AG10803 (cell line): ENCODE measurements at places on chromosomes 1 and 21.

- DNase-seq: no peak
These were observed 23.7 kb downstream of the LRRC8B start for GRCh38 chr1:89548122-89548857.

GRCh38 chr1:181139631-181140061 lies 51.1 kb downstream of the IER5 start:
- DNase-seq: peak; percentile 71

GRCh38 chr1:14065486-14065885 lies 365.5 kb downstream of the PRDM2 start:
- DNase-seq: no peak

GRCh38 chr1:46002551-46003150 lies 129.8 kb downstream of the PIK3R3 start:
- no peak for DNase-seq

GRCh38 chr1:165858967-165859845 lies 31.8 kb downstream of the UCK2 start:
- peak; percentile 62 for DNase-seq

DNA sequence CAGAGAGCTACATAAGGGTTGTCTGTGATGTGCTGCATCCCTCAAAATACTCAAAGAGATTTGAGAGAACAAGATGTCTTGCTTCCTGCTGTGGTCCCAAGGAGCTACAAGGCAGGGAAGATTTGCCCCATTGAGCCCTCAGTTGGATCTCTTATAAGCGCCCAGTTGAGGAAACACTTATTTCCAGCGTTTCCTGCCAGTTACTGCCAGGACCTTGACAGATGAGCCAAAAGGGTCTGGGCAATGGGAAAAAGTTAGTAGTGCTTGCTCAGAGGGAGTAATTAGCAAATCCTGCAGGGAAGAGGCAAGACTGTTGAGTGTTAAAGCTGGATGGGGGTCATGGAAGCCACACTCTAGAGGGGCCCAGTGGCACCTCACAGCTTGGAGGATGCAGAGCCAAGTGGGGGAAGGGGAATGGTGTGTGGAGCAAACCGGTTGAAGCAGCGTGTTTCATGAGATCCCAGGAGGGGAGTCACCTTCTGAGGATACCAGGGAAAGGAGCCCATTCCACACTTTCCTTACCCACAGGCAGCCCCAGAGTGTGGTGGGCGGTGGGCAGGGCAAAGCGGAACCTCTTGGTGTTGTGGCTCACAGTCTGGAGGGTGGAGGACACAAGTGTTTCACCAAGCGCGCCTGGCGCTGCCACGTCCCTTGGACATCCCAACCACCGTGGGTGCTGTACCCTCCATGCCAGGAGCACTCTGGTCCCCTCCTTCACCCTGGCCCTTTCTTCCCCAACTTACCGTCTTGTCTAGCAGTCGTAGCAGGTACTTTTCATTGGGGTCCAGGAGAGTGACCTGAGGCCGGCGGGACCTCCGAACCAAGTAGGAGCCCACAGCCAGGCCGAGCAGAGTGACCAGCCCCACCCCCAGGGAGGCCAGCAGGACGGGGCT lies 805 bp downstream of the CYB5R1 start:
- no peak for DNase-seq

GRCh38 chr1:52162947-52163346 lies 21.1 kb downstream of the ZFYVE9 start:
- DNase-seq: no peak

GRCh38 chr1:162388615-162389014 lies 7.1 kb downstream of the C1orf226 start:
- DNase-seq: no peak

DNA sequence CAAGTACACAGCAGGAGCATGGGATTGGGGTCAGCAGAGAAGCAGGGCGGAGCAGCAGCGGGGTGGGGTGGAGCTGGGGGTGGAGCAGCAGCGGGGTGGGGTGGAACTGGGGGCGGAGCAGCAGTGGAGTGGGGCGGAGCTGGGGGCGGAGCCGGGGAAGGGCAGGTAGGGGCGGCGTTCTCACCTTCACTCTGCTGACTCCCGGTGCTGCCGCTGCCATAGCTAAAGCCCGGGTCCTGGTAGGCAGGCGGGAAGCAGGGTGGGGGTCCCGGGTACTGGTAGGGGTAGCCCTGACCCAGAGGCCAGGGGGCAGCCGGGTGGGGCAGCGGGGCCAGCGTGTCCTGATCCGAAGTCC lies 6.7 kb downstream of the TAS1R3 start:
- no peak for DNase-seq

DNA sequence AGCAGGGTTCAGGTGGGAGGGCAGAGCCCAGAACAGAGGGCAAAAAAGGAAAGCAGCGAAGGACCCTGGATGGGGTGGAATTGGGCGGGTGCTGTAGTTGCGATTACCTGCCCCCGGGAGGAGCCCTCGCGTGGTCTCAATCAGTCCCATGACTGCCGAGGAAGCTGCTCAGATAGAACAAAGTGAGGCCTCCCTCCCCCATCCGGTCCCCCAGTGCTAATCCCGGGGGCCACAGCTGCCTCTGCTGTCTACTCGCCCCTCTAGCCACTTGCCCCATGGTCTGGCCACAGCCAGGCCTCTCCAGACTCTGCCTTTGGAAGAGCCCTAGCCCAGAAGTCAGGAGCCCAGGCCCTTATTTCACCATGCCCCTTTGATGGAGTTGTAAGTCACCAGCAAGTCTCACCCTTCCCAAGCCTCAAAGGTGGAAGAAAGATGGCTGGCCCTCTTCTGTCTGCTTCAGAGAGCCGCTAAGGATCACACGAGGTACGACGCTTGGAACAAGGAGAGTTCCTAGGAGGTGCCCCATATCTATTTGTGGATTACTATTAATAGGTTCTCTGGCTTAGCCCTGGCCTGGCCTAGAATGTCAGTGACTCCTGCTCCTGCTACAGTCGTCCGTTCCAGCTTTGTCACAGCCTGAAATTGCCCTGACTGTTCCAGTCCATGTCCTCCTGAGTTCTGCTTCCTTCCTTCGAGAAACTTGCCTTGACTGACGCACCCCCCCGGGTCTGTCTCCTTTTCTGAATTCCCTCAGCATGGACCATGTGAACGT lies 16.4 kb downstream of the ECHDC2 start:
- DNase-seq: peak; percentile 18

- DNase-seq: no peak
These were observed 191.4 kb downstream of the FOXD2 start for GRCh38 chr1:47629201-47629600.

DNA sequence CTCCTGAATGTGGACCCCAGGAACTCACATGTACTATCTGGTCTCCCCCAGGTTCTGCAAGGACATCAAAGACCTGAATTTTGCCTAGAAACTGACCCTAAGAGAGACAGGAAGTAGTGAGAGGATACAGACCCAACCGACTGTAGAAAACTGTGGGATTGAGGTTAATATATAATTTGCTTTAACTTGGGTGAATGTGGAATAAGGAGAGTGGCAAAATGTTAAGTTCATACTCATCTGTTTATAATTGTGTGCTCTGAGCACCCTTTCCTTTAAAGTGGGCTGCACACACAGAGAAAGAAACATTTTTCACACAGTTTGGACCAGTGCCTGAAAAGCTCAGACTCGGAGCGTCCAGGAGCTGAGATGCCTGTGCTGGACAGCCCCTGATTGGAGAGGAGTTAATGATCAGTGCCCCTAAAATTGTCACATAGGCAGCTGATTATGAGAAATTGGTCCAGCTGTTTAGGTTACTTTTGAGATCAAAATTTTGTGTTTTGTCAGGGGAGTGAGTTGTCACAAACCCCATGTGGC lies 37.2 kb downstream of the ROR1 start:
- DNase-seq: no peak

- DNase-seq: no peak
These were observed 11.8 kb downstream of the INAVA start for GRCh38 chr1:200906491-200906890.

- DNase-seq: no peak
These were observed 118.7 kb upstream of the ZBTB40 start for GRCh38 chr1:22332795-22333499.

DNA sequence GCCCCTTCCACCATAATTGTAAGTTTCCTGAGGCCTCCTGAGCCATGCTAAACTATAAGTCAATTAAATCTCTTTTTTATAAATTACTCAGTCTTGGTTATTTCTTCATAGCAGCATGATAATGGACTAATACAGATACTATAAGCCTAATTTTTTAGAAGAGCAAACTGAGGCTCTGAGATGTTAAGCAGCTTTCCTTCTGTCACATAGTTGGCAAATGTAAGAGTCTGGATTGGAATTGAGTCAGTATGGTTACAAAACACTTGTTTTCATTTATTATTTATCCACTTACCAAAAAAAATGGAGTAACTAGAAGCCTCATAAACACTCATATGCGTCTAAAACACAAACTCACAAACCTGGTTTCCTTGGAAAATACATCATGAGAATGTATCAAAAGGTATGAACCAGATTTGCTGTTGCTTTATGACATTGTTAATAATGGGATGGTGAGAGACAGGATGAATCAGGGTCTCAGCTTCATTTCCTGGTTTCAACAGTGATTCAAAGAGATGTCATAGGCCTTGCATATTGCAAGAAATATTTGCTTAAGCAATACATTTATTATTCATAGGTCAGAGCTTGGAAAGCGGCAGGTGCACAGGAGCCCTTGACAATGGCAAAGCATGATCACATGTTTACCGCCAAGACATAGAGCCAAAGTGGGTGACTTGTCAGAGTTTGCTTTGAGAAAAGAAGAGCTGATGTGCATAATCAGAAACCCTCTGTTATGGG lies 221.5 kb downstream of the GRIK1 start:
- DNase-seq: no peak

DNA sequence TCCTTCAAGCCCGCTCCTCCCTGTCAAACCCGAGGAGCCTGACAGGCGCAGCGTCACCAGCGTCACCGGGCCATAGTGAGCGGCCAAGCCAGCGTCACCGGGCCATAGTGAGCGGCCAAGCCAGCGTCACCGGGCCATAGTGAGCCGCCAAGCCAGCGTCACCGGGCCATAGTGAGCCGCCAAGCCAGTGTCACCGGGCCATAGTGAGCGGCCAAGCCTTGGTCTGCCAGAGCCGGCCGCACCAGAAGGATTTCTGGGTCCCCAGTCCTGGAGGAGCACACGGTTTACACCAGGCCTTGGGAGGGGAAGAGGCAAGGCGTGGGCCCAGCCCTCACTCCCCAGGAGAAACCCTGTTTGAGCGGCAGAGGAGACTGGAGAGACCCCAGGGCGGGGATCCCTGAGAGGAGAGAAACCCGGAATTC lies 39.8 kb upstream of the COL18A1 start:
- no peak for DNase-seq

- no peak for DNase-seq
These were observed 197.1 kb upstream of the PBX1 start for GRCh38 chr1:164361927-164362326.
